ENCODE measurements at places on chromosomes 2 and 18. TPM values are rescaled to one million over a fixed set of nuclear protein-coding genes. Genes with fewer than 3 reads are reported as not detected.

Gene ALPG
- not detected for total RNA-seq

Gene B3GNT7
- 0.05 TPM for total RNA-seq

Gene SPATA3
- not detected for total RNA-seq

Gene PPP1R1C
- total RNA-seq: not detected

Gene RAX
- total RNA-seq: 0.32 TPM

Gene TMEM37
- total RNA-seq: not detected

Gene KIAA2012
- total RNA-seq: not detected

Gene FBLN7
- 16.7 TPM for total RNA-seq

Gene ALK
- total RNA-seq: not detected

Gene LCT
- total RNA-seq: 0.53 TPM

Gene SOWAHC
- total RNA-seq: 1.7 TPM

Gene NAGK
- total RNA-seq: 59.3 TPM

Gene OR6B2
- total RNA-seq: not detected

Gene LAPTM4A
- 27.3 TPM for total RNA-seq

Gene ITGB6
- total RNA-seq: not detected

Gene ATP6V1B1
- total RNA-seq: not detected

Gene OTOS
- total RNA-seq: not detected

Gene REG3G
- not detected for total RNA-seq

Gene CBLN2
- total RNA-seq: not detected

Gene CDCA7
- total RNA-seq: 128 TPM

Gene PTH2R
- 0.14 TPM for total RNA-seq

Gene SP9
- not detected for total RNA-seq

Gene NEUROD1
- total RNA-seq: not detected

Gene ERFE
- 1.1 TPM for total RNA-seq

Gene RNF125
- total RNA-seq: 82.5 TPM

Gene FER1L5
- not detected for total RNA-seq

Gene CYS1
- 0.78 TPM for total RNA-seq

Gene CRYBA2
- total RNA-seq: not detected

Gene PSMA8
- total RNA-seq: 1.2 TPM

Gene PRKAG3
- not detected for total RNA-seq

Gene RBM43
- total RNA-seq: 2.6 TPM

Gene RAB27B
- 0.75 TPM for total RNA-seq

Gene EEF1B2
- 724 TPM for total RNA-seq

Gene ATOH8
- 0.07 TPM for total RNA-seq

Gene ICOS
- 76.2 TPM for total RNA-seq

Gene ERICH2
- not detected for total RNA-seq

Gene DSC3
- not detected for total RNA-seq

Gene IL36B
- not detected for total RNA-seq

Gene FBXO36
- total RNA-seq: 0.66 TPM

Gene VWA3B
- not detected for total RNA-seq

Gene ASPRV1
- total RNA-seq: 1.0 TPM

Gene FAP
- total RNA-seq: not detected

Gene EGR4
- total RNA-seq: 0.46 TPM

Gene VSNL1
- total RNA-seq: not detected

Gene C1GALT1C1L
- 0.74 TPM for total RNA-seq

Gene CNGA3
- total RNA-seq: not detected
